ENCODE measurements at places on chromosomes 6 and 20.

GRCh38 chr20:33575282-33575681 is 85.4 kb downstream of the CBFA2T2 start:
- no peak for DNase-seq

DNA sequence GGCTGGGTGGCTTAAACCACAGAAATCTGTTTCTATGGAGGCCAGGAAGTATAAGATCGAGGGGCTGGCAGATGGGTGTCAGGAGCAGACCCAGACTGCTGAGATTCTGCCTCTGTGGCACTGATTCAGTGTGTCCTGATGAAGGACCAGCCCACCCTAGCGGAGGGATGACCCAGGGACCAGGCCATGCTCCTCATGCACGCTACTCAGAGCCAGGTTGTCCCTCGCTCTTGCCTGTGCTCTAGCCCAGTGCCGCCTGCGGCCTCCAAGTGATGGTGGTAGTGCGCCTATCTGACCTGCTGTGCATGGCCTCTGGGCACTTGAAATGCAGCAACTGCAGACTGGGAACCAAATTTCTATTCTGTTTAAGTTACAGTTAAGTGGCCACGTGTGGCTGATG is 13.1 kb upstream of the APMAP start:
- DNase-seq = no peak

GRCh38 chr6:89566930-89567629 is 71.5 kb downstream of the LYRM2 start:
- DNase-seq = no peak

- DNase-seq = peak; percentile 55
Observed at GRCh38 chr20:47691625-47692024, 93.7 kb downstream of the SULF2 start.

GRCh38 chr20:21519136-21519584 is 5.3 kb upstream of the NKX2-2 start:
- DNase-seq = no peak

GRCh38 chr6:41161380-41161779 is 1.5 kb downstream of the TREM2 start:
- no peak for DNase-seq

DNA sequence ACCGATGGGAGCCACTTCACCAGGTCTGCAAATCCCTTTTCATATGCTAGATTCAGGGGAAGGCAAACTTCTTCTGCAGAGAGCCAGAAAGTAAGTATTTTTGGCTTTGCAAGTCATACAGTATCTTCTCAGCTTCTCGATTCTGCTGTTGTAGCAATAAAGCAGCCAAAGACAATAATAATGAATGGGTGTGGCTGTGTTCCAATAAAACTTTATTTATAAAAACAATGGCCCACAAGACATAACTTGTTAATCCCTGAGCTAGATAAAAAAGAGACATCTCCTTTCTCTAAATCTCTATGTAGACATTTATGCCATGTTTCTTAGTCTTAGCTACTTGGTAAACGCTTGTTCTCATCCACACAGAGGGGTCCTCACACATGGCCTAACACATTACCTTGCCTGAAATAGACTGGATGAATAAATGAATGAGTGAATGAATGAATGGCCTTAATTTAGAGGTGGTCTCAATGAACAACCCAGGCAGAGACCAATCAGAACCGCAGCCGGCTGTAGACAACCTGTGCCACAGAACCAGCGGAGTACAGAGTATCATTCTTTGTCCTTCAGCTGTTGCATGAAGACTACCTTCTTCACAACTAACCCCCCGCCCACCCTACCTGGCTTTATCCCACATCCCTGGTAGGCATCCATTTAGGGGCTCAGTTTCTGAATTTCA is 13.5 kb upstream of the PREX1 start:
- DNase-seq = no peak

DNA sequence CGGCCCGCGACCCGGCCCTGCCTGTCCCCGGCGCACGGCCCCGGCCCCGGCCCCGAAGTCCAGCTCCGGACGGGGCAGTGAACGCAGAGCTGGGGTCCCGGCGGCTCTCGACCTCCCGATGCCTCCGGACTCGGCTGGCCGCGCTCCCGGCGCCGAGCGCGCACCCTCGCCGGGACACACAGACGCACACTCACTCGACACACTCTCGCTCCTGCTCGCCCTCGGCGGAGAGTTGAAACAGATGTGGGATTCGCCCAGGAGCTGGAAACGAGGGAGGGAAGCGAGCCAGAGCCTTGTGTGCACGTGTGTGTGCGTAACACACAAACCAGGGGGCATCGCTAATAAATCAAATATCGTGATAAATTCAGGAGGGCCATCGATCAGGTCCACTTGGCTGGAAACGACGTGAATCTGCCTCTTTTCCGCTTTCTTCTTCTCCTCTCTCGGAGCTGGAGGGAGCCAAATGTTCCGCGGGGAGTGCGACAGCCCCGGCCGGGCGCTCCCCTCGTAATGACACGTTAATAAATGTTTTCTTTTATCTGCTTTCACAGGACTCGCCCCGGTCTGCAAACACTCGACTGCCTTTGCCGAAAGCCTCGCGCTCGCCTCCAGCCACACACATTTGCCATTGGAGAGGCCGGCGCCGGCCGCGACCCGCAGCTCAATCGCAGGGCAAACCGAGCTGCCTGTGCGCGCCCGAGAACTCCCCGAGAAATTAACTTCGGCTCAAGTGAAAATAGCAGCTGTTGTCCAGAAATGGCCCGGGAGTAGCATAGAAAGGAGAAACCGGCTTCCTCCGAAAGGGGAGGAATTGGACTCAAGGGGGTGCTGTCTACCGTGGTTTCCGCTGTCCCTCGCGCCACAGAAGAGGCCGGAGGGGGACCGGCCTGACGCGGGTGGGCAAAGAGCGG is 828 bp upstream of the SULF2 start:
- DNase-seq = peak; percentile 90

- no peak for DNase-seq
Observed at GRCh38 chr6:169229615-169230321, 23.9 kb downstream of the THBS2 start.

DNA sequence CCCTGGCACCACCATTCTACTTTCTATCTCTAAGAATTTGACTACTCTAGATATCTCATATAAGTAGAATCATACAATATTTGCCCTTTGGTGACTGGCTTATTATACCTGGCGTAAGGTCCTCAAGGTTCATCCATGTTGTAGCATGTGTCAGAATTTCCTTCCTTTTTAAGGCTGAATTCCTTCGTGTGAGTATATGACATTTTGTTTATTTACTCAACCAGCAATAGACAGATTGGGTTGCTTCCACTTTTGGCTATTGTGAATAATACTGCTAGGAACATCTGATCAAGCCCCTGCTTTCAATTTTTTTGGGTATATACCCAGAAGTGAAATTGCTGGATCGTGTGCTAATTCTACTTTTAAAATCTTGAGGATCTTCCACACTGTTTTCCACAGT is 232.8 kb upstream of the MCHR2 start:
- no peak for DNase-seq

DNA sequence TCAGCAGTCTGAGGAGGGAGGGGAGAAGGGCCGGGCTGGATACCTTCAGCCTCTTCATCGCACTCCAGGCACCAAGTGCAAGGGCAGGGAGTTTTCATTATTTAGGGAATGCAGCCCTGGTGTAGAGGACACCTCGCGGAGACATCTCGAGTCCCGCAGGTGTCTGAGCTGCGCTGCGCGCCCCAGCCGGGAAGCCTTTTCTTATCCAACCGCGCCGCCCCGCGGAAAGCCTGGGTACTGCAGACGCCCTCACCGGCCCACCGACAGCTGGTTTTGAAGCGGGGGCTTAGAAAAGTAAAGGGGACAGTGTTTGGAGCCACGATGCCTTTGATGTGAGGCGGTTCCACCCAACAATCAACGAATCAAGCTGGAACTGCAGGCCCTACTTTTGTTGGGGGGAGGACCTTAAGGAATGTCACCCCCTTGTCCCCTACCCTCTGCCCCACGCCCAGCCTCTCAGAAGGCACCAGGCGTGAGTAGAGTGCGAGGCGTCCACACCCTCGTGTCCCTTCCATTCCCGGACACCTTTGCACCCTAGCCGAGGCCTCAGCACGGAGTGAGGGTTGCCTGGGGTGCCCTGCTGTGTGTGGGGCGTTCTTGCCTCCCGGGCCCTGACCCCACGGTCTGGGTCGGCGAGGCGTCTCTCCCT is 8.6 kb downstream of the NKX2-2 start:
- DNase-seq = peak; percentile 30

- no peak for DNase-seq
Observed at GRCh38 chr6:56899753-56900152, 55.2 kb upstream of the BEND6 start.

GRCh38 chr20:33002087-33002808 is 2.0 kb downstream of the SUN5 start:
- DNase-seq = no peak

- DNase-seq = peak; percentile 45
Observed at GRCh38 chr6:135438907-135439535, 58.5 kb downstream of the AHI1 start.

All from mesenchymal stem cell (in vitro differentiated cells and primary cell).